ENCODE measurements at places on chromosomes 1 and 21.

GRCh38 chr1:59686170-59686569 is 128.6 kb upstream of the HOOK1 start:
- DNase-seq, result no peak

- DNase-seq, result no peak
Measured at GRCh38 chr1:171468120-171468750, 17.1 kb upstream of the PRRC2C start.

- no peak for DNase-seq
Measured at GRCh38 chr1:64486193-64486592, 16.3 kb downstream of the CACHD1 start.

DNA sequence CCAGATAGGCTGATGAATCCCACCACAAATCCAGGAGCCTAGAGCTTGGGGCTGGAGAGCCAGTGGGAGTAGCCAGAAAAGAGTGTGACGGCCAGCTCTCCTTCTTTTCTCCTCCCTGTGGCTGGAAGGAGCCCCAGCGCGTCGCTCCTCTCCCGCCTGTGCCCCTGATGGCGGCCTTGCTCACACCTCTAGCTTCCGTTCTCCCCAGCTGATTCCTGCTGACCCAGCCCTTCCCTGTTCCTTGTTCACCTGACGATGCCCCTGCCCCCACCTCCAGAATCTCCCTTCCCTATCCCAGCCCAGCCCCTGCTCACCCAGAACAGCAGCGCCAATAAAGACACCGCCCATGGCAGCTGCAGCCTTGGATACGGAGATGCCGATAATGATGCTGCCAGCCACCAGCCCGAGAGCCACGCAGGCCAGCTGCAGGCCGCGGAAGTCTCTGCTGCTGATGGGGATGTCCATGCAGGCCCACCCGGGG is 656 bp downstream of the KNCN start:
- DNase-seq, result no peak

GRCh38 chr1:208003241-208003640 is 92.3 kb upstream of the CD34 start:
- DNase-seq, result no peak

DNA sequence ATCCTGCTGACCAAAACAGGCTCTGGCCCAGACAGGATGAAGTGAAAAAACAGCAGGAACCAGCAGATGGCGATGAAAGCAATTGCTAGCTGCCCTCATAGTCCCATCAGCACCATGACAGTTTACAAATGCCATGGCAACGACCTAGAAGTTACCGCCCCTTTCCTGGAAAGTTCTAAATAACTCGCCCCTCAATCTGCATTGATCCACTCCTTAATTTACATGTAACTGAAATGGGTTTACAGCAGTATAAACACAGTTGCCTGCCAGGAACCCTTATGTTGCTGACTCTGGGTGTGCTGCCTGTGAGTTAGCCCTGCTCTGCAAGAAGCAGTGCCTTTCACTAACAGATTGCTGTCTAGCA is 65.5 kb upstream of the CR1L start:
- peak; percentile 39 for DNase-seq

DNA sequence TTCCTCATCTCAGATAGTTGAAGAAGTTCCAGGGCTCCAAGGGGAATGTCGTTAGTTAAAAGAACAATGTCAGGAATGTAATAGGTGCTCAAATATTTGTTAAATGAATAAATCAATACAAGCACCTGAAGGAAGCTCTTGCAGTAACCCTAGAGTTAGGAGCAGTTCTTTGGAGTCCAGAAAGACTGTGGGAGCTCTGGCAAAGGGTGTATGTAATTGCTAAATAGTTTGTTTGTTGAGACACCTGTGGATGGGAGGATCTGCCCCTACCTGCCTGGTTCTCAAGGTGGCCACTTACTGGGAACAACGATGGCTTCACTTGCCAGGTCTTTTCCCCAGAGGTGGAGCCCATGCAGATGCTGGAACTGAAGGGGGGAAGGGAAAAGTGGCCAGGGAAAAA is 27.5 kb upstream of the JUN start:
- DNase-seq, result no peak

- DNase-seq, result no peak
Measured at GRCh38 chr21:40021558-40022351, 154.5 kb downstream of the PCP4 start.

DNA sequence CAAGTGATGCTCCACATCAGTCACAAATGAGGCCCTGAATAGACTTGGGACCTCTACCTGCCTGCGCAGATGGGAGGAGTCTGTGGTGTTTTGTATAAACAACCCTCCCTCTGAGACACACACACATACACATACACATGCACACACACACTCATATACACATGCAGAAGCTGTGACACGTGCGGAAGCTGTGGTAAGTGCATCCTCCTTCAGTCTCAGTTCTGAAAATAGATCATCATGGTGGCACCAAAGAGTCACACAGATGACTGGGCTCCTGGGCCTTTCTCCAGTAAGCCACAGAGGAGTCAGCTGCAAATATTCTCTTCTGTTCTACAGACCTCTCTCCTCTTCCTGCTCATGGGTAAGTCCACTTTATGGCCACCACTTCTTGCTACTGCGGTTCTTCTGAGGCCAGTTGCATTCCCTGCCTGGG is at the start of gene LY9:
Gene LY9 (plus strand): TSS at position 224 of the 433 bp plus-strand sequence. CDS start 14 bp downstream, at position 238.
- peak; percentile 76 for DNase-seq

DNA sequence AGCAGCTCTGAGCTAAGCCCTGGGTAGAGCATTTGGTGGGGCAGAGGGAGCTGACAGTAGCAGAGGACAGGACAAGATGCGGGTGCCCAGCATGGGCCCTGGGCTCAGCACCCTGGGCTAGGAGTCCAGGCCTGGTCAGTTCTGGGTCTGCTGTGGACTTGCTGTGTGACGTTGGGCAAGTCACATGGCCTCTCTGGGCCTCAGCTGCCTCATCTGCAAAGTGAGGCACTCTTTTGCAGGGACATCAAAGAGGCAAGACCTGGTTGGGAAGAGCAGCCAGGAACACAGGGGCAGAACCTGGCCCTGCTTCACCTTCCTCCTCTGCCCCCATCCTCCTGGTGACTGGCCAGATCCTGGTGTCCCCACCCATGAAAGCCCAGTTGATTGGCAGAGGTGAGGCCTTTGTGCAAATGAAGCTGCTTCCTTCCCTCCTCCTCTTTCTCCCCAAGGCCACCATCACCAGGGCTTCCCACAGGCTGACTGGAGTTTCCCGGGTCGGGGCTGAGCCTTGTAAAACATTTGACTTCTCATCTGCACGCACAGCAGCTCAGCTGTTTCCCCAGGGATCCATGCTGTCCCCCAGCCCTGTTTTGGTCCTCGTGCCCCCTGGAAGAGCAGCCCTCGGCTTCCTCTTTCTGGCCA is 350.5 kb downstream of the MATN1 start:
- DNase-seq, result no peak

GRCh38 chr1:54315099-54315498 is 91.1 kb downstream of the SSBP3 start:
- no peak for DNase-seq

GRCh38 chr1:230517326-230517725 is 91.2 kb upstream of the PGBD5 start:
- no peak for DNase-seq

DNA sequence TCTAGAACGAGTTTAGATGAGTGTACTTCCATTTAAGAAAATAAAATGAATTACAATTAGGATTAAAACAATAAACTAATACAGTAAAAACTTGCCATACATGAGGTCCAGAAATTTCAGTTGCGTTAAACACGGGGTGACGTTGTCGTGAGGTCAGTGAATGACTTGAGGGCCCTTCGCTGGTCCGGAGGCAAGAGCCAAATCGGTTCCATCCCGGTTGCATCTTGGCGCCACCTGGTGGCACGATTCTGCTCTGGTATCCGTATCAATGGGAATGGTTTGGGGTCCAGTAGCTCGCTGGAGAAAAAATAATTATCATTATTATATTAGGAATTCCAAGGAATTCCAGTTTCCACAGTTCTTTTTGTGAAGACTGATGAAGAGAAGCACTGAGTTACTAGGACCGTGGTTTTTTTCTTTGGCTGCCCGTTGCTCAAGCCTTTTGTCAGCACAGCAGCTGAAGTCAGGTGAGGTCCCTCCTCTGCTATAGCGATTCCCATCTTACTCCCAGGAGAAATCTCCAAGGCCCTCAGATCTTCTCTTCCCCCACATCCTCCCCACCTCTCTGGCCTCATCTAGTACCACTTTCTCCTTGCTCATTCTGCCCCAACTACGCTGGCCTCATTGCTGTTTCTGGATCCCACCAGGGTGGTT is 161.4 kb downstream of the SLC35F3 start:
- DNase-seq, result peak; percentile 82

GRCh38 chr1:221987860-221988520 is 246.1 kb upstream of the DUSP10 start:
- DNase-seq, result no peak

DNA sequence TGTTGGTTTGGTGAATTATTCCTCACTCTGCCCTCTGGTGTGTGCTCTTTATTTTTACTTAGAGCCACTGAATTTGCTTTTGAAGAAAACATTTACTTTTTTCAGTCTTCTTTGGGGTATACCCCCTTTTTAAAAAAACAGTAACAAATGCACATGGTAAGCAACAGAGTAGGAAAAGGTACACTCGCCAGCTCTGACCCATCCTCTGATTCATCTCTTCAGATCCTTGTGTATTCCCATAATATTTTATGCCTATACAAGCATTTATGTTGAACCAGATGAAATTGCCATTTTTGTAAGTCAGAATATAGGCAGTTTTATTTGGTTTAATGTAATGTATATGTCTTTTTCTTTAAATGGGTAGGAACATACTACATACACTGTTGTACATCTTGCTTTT is 28.3 kb downstream of the TTC3 start:
- DNase-seq, result no peak

DNA sequence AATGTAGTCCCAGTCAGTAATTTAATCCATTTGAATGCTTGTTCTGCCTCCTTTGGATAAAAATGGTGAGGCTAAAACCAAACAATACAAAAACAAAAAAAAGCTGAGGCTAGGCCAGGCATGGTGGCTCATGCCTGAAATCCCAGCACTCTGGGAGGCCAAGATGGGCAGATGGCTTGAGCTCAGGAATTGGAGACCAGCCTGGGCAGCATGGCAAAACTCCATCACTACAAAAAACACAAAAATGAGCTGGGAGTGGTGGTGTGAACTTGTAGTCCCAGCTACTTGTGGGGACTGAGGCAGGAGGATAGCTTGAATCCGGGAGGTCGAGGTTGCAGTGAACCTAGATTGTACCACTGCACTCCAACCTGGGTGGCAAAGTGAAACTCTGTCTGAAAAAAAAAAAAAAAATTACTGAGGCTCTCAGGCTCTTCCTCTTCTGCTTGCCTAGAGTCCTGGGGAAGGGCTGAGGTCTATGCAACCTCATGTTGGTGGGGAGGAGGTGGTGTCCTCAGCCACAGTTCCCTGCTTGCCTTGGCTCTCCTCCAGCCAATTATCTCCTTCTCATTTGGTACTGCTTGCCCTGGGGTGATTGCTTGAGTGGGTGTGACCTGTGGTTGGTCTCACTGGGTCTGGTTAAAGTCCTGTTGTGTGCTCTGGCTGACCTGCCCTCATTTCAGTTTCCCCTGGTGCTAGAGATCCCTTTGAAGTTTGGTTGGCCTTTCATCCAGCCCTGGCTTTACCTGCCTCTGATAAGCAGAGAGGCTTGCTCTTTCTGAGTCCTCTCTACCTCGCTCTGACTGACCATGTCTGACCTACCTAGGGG is 20.9 kb downstream of the S1PR1 start:
- no peak for DNase-seq

DNA sequence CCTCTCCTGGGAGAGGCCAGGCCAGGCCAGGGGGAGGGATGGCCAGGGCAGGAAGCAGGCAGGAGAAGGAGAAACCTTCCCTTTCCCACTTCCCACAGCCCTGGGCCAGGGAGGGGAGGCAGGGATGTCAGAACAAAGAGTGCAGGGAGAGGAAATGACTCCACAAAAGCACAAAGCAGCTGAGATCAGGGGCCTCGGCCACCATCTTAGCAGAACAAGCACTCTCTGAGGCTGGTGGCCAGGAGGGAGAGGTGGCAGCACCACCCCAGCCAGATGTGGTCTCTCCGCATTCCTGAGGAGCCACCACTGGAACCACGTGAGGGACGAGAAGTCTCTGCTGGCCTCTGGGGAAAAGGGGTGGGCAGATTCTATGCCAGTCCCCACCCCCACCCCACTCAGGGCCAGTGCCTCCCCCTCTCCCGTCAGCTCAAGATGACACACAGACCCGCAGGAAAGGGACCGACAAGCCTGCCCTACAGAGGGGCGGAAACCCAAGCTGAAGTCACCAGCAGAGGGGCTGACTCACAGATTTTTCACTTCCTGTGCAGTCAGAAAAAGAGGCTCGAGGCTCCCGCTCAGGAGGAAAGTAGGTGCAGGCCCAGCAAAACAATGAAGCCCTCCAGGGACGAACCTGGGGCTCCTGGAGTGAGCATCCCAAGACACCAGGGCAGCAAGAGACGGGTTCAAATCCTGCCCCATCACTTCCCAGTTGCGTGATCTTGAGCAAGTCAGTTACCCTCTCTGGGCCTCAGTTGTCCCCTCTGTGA is 24.1 kb upstream of the ALDH4A1 start:
- peak; percentile 88 for DNase-seq
